OCI-LY7 (cell line): ENCODE measurements at places on chromosomes 3 and 15. TPM values are rescaled to one million over a fixed set of nuclear protein-coding genes. Genes with fewer than 3 reads are reported as not detected.

Gene FGF12
- 1.5 and 1.7 TPM in 2 replicates for total RNA-seq

Gene FOXP1
- 151 and 168 TPM in 2 replicates for total RNA-seq

Gene TERB2
- total RNA-seq: not detected in 2 replicates

Gene ISG20
- 244 and 310 TPM in 2 replicates for total RNA-seq

Gene HRG
- total RNA-seq: not detected in 2 replicates

Gene SI
- not detected in 2 replicates for total RNA-seq

Gene CTDSPL
- not detected in 2 replicates for total RNA-seq

Gene HTR3E
- not detected in 2 replicates for total RNA-seq
